ENCODE measurements at places on chromosomes 1 and 21.

DNA sequence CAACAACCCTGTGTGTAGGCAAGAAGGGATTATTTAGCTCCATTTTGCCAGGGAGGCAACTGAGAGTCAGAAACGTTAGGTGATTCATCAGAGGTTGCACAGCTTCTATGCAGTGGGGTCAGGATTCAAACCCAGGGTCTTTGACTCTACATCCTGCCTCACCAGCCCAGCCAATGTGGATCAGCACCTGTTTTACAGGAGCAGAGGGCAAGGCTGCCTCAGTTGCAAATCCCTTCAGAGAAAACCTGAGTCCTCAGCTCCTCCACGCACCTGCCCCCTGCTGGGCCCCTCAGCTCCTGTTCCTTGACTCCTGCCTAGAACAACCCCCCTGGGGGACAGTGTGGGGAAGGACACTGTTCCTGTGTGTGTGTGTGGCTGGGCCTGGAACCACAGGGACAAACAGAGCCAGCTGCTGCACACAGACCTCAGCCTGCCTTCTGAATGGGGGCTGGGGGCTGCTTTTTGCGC lies 61.6 kb downstream of the LRRN2 start:
- no peak for DNase-seq

GRCh38 chr1:29785554-29785953 lies 549.2 kb downstream of the PTPRU start:
- DNase-seq, result no peak

DNA sequence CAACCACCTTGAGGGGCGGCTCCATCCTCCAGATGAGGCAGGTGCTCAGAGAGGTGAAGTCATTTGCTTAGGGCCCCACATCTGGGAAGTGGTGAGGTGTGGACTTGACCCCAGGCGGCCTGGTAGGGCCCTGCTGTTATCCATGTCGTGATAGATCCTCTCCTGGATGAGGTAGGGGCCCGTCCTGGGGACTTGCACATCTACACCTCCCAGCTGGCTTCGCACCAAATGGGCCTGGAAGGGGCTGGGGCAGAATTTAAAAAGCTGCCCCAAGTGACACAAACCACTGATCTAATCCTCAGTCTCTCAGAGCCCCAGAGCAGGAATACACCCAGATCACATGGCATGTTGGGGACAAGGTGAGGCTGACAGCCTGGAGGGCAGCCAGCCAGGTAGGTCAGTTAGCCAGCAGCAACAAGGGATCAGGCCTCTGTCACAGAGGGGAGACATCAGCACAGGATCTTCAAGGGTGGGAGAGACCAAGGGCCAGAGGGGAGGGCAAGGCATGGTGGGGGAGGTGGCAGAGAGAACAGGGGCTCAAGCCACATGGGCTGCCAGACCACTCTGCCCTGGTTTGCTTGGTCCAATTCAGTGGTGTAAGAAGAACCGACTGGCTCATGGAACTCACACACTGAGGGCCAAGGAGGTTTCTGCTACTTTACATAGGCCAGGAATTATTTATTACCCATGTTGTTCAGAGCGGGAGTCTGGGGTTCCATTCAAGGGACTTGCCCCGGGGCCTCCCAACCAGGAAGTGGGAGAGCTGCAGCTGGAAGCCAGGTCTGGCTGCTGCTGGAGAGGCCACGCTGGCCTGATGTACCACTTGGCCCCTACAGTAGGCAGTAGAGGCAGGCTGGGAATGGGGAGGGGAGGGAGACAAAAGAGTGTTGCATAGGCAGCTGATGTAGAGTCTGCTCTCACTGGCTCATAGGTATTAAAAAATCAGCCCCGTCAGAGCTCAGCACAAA lies 12.1 kb downstream of the LRP8 start:
- DNase-seq, result no peak

DNA sequence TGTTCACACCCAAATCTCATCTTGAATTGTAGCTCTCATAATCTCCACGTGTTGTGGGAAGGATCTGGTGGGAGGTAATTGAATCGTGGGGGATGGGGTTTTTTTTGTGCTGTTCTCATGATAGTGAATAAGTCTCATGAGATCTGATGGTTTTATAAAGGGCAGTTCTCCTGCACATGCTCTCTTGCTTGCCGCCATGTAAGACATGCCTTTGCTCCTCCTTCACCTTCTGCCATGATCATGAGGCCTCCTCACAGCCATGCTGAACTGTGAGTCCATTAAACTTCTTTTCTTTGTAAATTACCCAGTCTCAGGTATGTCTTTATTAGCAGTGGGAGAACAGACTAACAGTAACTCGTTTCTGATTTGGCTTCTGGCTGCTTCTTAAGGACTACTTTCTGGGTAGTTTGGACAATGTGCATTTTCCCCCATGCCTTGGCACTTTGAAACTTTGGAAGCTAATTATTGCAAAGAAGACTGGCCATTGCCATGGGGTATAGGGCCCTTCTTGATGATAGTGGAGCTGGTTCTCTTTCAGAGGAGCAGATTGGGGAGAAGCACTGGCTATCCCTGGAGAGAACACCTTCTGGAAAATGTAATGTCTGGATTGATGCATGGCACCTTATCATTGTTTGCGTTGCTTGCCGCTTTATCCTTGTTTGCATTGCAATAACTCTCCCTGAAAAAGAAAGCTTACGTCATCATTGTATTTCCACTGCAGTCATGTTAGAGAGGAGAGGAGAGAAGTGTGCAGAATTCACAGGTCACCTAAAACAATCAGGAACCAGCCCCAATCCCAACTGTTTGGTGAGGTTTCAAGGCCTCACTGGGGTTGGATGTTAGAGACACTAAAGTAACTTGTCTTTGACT lies 5.9 kb downstream of the CNIH3 start:
- DNase-seq, result no peak

DNA sequence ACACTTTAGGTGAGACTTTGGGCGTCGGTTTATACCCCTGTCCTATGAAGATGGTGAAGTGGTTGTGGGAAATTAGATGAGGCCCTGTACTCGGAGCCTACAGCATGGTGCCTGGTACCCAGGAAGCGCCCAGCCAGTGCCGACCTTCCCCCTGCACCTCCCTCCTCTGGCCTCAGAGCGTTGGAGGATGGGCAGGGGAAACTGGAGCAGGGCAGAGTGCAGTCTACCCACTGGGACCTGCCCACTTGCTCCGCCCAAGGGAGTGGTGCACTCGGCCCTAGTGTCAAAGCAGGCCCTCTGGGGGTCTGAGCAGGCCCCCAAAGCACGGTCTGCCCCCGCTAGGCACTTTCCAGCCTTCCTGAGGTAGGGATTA lies 13.0 kb upstream of the TTC22 start:
- DNase-seq, result no peak

DNA sequence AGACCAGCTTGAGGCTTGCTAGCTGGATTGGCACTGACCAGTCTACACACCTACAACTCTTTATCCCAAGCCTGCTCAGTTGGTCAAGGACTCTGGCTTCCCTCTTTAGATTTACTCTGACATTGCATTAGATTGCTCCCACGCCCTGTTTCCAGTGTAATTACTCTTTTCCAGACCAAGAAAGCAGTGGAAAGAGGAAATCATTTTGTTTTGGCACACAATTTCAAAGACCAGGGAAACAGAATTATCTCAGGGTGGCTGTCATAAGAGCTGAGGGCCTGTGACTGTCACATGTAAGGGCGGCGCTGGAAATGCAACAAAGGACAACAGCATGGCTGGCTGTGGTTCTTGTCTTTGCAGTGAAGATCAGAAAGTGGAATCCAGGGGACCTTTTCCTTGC lies 302.7 kb downstream of the HHAT start:
- DNase-seq, result no peak

DNA sequence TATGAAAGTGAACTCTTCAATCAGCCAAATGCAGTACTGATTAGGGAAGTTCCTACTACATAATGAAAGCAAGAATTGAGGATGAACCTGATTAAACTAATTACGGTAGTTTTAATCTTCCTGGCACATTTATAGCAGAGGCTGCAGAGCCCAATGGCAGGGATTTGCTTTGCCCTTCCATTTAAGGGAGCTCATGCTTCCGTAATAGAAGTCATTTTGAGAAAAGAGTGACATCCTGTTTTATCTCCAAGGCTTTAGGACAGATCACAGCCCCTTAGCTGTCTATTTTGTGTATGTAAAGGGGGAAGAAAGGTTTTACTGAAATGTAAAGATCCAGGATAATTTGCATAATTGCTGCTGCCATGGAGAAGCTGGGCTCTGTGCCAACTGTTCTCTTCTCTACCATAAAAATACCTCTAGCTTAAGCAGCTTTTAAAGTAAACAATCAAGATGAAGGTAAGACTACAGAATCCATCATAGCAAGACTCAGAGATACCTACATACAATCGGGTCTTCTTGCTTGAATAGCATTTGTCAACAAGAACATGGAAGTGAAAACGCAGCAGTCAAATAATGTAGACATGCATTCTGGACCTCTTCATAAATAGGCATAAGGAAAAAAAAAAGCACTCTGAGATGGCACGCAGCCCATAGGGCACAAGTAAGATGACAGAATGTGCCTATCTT lies 62.5 kb downstream of the ASH1L start:
- DNase-seq, result peak; percentile 22

- DNase-seq, result no peak
These were observed 215.3 kb upstream of the C1orf174 start for GRCh38 chr1:4115191-4115900.

Measured in renal pelvis (tissue), 12 donors.